Jurkat, Clone E6-1 (cell line): ENCODE measurements at places on chromosomes 6 and 20.

DNA sequence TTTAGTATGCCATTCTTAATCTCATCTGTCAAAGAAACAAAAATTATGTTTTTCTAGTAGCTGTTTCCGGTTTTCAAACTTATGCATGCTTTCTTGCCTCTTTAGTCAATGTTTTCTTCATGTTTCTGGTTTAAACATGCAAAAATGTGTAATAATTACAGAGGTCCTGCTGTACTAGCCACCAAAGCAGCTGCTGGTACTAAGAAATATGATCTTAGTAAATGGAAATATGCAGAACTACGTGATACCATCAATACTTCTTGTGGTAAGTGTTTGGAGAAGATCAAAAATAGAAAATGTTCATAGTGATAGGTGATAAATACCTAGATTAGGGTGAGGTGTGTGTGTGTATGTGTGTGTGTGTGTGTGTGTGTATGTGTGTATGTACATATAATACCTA, 158.4 kb downstream of the MYO6 start:
- no peak for DNase-seq

- no peak for DNase-seq
Measured at GRCh38 chr6:41277605-41278004, 8.9 kb downstream of the TREM1 start.

DNA sequence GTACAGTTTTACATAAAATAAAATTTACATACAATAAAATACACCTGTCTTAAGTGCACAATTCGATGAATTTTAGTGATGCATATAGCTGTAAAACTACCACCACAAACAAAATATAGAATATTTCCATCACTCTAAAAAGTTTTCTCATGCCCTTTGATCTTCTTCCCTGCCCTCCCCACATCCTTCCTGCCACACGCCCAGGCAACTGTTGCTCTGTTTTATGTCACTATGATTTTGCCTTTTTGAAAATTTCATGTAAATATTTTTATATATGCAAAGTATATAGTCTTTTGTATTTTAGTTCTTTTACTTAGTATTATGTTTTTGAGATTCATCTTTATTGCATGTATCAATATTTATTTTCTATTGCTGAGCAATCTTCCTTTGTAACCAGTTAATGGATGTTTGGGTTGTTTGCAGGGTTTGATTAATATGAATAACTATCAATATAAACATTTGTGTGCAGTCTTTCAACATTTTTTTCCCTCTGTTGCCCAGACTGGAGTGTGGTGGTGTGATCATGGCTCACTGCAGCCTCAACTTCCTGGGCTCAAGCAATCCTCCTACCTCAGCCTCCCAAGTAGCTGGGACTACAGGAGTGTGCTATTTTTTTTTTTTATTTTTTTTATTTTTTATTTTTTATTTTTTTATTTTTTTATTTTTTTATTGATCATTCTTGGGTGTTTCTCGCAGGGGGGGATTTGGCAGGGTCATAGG, 23.8 kb upstream of the SAMHD1 start:
- peak; percentile 80 for DNase-seq

GRCh38 chr6:50520326-50521266, 192.7 kb upstream of the TFAP2D start:
- DNase-seq = no peak

GRCh38 chr6:108921547-108922361, 73.5 kb downstream of the ARMC2 start:
- DNase-seq = no peak

DNA sequence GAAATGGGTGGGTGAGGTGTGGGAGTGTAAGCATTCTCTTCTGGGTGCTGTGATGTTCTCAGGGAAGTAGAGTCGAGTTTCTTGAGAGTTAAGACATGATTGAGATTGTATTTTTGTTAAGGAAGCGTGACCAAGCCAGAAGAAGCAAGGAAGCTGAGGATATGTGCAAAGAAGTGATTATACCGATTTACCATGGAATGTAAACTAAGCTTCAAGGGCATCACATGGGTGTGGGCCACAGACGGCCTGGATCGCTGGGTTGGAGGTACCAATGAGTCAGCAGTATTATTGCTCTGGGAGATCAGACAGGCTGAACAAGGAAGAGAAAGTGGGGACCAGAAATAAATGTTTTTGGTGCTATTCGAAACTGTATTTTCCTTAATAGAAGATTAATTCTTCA, 184.1 kb upstream of the GMDS start:
- no peak for DNase-seq

GRCh38 chr6:47669684-47670513, 28.5 kb upstream of the ADGRF4 start:
- DNase-seq = no peak
